ENCODE measurements at places on chromosomes 3 and 15.

GRCh38 chr3:25025236-25025635 is 402.8 kb upstream of the RARB start:
- no peak for DNase-seq

- DNase-seq = no peak
These were observed 363.6 kb upstream of the ARPP21 start for GRCh38 chr3:35275768-35276167.

GRCh38 chr3:56003129-56003528 is 465.1 kb downstream of the ERC2 start:
- DNase-seq = no peak

DNA sequence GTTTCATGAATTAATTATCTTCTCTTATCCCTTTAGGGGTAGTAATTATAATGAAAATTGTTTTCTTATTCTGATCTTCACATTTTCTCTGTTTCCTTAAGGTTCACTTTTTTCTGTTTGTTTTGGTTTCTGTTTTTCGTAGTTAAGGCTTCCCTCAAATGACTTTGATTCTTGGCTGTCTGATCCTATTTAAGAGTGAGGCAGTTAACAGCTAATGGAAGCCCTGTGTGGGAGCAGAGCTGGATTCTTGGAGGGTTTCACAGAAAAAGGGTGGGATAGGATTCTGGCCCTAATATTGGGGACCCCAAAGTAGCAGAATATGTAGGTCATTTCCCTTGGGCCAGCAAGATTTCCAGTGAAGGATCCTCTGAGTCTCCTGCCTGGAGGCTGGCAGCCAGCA is 6.8 kb upstream of the AMOTL2 start:
- DNase-seq = no peak

DNA sequence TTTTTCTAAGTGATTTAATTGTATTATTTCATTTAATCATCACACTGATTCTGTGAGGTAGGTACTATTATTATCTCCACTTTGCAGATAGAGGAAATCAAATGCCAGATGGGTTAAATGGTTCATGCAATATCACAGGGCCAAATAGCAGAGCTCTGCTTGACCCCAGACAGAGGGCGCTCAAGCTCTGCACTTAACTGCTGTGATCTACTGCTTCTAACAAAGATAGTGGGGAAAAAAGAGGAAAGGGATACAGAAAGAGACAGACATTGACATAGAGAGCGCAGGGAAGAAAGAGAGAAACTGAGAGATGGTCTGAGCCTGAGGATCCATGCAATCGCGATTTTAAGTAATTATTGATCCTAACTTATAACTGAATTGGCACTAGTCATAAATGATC is 279.1 kb upstream of the THRB start:
- no peak for DNase-seq

GRCh38 chr3:190369668-190370295 is 18.2 kb upstream of the CLDN16 start:
- DNase-seq = no peak

GRCh38 chr3:169242708-169243513 is 420.6 kb downstream of the MECOM start:
- no peak for DNase-seq

DNA sequence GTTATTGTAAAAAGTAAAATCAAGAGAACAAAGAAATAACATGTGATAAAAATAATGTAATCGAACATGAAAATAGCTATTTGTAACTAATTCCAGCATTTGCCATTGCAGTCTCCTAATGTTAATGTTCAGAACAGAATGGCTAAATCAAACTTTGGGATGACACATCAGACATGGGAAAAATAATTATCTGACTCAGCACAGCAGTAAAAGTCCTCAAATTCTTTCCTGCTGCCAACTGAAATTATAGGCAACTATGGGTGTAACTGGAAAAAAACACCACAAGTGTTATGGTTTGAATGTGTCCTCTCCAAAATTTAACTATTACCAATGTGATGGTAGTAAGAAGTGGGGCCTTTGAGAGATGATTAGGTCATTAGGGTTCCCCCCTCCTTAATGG is 446.7 kb downstream of the C3orf38 start:
- DNase-seq = no peak

All from NCI-H1694 (cell line).